ENCODE measurements at places on chromosomes 7 and 10. TPM values are rescaled to one million over a fixed set of nuclear protein-coding genes. Genes with fewer than 3 reads are reported as not detected.

GRCh38 chr7:71408271-71408670, 276.3 kb downstream of the GALNT17 start:
- no peak for DNase-seq

- no peak for DNase-seq
Measured at GRCh38 chr10:7248148-7248547, 162.7 kb downstream of the SFMBT2 start.

- no peak for DNase-seq
Measured at GRCh38 chr7:25124465-25125136, 459 bp downstream of the CYCS start.

The KNDC1 gene
- 0.58 TPM for total RNA-seq

DNA sequence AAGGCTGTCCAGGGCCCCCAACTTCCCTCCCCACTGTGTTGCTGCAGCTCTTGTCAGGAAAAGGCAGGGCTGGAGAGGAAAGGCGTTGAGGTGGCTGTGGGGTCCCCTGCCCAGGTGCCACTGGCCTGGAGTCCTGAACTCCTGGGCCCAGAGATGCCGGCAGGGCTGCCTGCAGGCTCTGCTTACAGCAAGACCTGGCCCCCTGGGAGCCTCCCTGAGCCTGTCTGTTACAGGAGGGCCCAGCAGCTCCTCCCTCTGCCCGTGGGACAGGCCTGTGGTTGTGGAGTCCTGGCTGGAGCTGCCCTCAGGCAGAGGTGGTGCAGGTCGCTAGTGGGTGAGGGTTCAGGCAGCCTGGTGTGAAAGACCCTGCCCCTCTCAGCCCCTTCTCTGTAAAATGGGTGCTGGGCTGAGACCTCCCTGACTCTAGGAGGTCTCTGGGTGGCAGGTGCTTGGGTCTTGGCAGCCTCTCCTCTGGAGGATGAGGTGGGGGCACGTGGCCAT, 9.9 kb downstream of the ANTXRL start:
- DNase-seq: no peak

The GIMAP2 gene
- total RNA-seq: 1.8 TPM

GRCh38 chr7:71133856-71134255, 1.9 kb downstream of the GALNT17 start:
- DNase-seq: peak; percentile 23

DNA sequence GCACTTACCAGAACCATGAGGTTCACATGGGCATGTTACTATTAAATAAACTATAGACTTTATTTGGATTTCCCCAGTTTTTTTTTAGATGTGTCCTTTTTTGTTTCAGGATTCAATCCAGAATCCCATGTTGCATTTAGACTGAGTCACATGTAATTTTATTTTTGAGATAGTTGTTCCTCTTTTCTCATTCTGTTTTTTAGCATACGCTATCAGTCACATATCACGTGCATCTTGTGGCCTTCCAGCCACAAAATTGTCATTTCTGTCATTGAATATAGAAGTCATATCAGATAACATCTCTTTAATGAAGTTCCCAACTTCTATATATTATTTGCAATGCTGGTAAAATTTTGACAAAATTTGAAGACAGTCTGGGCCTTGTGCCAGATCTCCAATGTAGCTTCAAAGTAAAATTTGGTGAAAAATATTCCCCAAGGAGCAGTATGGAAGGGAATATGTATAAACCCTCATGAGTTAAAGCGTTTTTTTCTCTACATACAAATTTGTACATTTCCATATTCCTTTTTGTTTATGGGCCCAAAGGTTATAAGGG, 132.3 kb upstream of the MKI67 start:
- DNase-seq: no peak

Measured in stomach (tissue), 19 donors.